GM23248 (cell line): ENCODE measurements at places on chromosomes 3 and 15. TPM values are rescaled to one million over a fixed set of nuclear protein-coding genes. Genes with fewer than 3 reads are reported as not detected.

The TMEM207 gene
- total RNA-seq: not detected in 2 replicates

The MAGI1 gene
- total RNA-seq: 13.8 and 34.1 TPM in 2 replicates

The MED12L gene
- 0.13 and 0.32 TPM in 2 replicates for total RNA-seq

The FBXL2 gene
- total RNA-seq: 3.2 and 3.4 TPM in 2 replicates

The ZIC1 gene
- 18.2 and 25.5 TPM in 2 replicates for total RNA-seq

The STRIT1 gene
- not detected in 2 replicates for total RNA-seq

The EFCC1 gene
- not detected in 2 replicates for total RNA-seq

The CLDN11 gene
- 81.9 and 95.9 TPM in 2 replicates for total RNA-seq

The MORC1 gene
- total RNA-seq: not detected in 2 replicates

The DUOXA1 gene
- 2.4 TPM in 1 of 2 replicates, not detected in the other for total RNA-seq

The MAP1A gene
- total RNA-seq: 61.9 and 62.2 TPM in 2 replicates

The MAGEL2 gene
- total RNA-seq: 0.22 TPM in 1 of 2 replicates, not detected in the other

The CD200 gene
- total RNA-seq: 0.76 TPM in 1 of 2 replicates, not detected in the other

The ASTE1 gene
- total RNA-seq: 4.8 and 5.8 TPM in 2 replicates

The ADIPOQ gene
- not detected in 2 replicates for total RNA-seq

The NPTN gene
- total RNA-seq: 183 and 272 TPM in 2 replicates

The KNL1 gene
- total RNA-seq: 14.5 and 19.1 TPM in 2 replicates

The RAD51 gene
- total RNA-seq: 5.1 and 7.1 TPM in 2 replicates

The GRAMD2A gene
- not detected in 2 replicates for total RNA-seq

The GOLGA8S gene
- total RNA-seq: 0.11 and 0.13 TPM in 2 replicates

The SLC41A3 gene
- total RNA-seq: 39.6 and 56.0 TPM in 2 replicates

The GUCA1C gene
- not detected in 2 replicates for total RNA-seq

The USP50 gene
- total RNA-seq: not detected in 2 replicates

The MYZAP gene
- not detected in 2 replicates for total RNA-seq

The DNAH12 gene
- total RNA-seq: 0.54 TPM in 1 of 2 replicates, not detected in the other

The ZNF662 gene
- total RNA-seq: 1.4 and 1.5 TPM in 2 replicates

The CYP1A1 gene
- total RNA-seq: not detected in 2 replicates

The HTR3D gene
- total RNA-seq: not detected in 2 replicates

The U2SURP gene
- 40.2 and 48.1 TPM in 2 replicates for total RNA-seq
